Cardiac muscle cell (in vitro differentiated cells and primary cell): ENCODE measurements at places on chromosomes 16 and 17.
A peak's percentile ranks its signal among the peaks of the same experiment; 100 is the strongest.

DNA sequence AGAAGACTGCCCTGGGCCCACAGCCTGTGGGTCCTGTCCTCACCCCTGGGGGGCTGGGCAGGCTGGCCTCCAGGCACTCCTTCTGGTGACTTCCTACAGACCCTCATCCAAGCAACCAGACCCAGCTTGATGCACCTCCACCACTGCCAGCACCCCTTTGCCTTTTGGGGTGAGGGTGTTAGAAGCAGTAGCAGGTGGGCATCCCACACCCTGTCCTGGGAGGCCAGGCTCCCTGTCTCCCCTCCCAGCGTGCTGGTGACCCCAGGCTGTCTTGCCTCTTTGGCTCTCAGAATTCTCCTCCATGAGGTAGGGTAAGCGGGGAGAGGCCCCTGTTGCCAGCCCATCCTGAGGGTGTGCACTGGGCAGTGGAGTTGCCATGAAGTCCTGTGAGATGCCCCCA is 33.4 kb downstream of the B9D1 start:
- peaks cover 25% of the 10 kb centered on the region for H3K4me1 ChIP-seq
- DNase-seq: no peak
- H3K36me3 ChIP-seq: no peaks in the 10 kb centered on the region
- no peaks in the 10 kb centered on the region for H3K27me3 ChIP-seq
- no peak overlapping the region for H3K27ac ChIP-seq

DNA sequence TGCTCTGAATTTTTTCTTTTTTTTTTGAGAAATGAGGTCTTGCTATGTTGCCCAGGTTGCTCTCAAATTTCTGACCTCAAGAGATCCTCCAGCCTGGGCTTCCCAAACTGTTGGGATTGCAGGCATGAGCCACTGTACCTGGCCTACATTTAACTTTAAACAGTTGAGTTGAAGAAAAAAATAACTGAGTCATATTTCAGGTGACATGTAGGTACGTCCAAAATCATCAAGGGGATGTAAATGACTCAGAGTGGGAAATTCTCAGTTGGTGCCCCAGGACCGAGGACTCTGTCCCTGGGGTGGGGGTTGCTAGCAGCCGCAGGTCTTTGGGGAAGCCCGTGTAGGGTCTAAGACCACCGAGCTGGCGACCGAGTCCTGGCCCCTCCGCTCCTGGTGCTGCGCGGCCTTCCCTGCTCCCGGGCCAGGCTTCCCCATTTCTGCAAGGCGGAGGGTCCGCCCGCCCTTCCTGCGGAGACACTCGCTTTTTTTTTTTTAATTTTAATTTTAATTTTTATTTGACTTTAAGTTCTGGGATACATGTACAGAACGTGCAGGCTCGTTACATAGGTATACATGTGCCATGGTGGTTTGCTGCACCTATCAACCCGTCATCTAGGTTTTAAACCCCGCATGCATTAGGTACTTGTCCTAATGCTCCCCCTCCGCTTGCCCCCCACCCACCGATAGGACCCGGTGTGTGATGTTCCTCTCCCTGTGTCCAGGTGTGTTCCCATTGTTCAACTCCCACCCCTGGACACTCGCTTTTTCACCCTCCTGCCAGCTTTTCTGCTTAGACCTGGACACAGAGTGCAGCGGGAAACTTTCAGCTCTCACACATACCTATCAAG is 12.7 kb upstream of the N4BP1 start:
- no peak overlapping the region for H3K4me3 ChIP-seq
- H3K27me3 ChIP-seq: no peaks in the 10 kb centered on the region
- H3K36me3 ChIP-seq: no peaks in the 10 kb centered on the region

- no peak overlapping the region for H3K27ac ChIP-seq
- no peak for DNase-seq
- H3K4me1 ChIP-seq: no peaks in the 10 kb centered on the region
- H3K4me3 ChIP-seq: no peak overlapping the region
Observed at GRCh38 chr16:10858203-10858602, 18.8 kb upstream of the CIITA start.

GRCh38 chr16:49489686-49490320 is 116.2 kb downstream of the C16orf78 start:
- DNase-seq: no peak
- no peaks in the 10 kb centered on the region for H3K4me1 ChIP-seq
- H3K27ac ChIP-seq: no peak overlapping the region
- H3K4me3 ChIP-seq: no peak overlapping the region
- no peaks in the 10 kb centered on the region for H3K27me3 ChIP-seq

- no peaks in the 10 kb centered on the region for H3K36me3 ChIP-seq
- no peak overlapping the region for H3K4me3 ChIP-seq
- no peak overlapping the region for H3K27ac ChIP-seq
- DNase-seq: no peak
- peaks cover 51% of the 10 kb centered on the region for H3K27me3 ChIP-seq
- H3K4me1 ChIP-seq: peaks cover 16% of the 10 kb centered on the region
Observed at GRCh38 chr17:61463316-61464129, 11.3 kb downstream of the TBX4 start.

GRCh38 chr17:68732301-68732749 is 131.2 kb upstream of the FAM20A start:
- no peaks in the 10 kb centered on the region for H3K36me3 ChIP-seq
- DNase-seq: no peak
- H3K27ac ChIP-seq: peak overlapping the region; percentile 99
- no peak overlapping the region for H3K4me3 ChIP-seq
- H3K4me1 ChIP-seq: peaks cover 33% of the 10 kb centered on the region

DNA sequence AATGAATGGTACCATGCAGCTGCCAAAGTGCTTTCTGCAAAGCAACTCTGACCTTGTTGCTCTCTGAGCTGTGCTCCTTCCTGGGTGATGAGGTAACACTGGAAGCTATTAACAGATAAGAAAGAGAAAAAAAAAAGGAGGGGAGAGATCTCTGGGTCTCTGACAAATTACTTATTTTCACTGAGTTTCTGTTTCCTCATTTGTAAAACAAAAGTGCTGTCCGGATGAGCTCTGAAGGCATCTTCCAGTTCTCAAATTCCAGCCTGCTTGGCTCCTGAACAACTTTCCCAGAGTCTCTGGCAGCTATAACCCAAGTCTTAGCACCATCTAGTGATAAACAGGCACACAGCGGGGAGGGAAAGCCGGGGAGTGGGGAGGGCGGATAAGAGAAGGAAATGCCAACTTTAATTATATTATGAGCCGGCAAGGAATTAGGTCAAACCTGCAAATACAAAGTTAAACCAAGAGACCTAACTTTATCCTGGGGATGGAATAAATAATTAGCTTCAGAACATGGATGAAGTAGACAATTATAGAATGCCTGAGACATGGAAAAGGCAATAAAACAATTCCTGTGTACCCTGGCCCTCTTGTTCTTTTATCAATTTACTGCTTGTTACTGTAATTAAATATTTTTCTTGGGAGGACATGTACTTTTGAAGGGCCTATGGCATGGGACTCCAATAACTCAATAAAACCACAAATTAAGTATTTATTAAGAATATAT is 61.3 kb upstream of the KIFC3 start:
- H3K27me3 ChIP-seq: no peaks in the 10 kb centered on the region
- DNase-seq: peak; percentile 72
- no peaks in the 10 kb centered on the region for H3K36me3 ChIP-seq

DNA sequence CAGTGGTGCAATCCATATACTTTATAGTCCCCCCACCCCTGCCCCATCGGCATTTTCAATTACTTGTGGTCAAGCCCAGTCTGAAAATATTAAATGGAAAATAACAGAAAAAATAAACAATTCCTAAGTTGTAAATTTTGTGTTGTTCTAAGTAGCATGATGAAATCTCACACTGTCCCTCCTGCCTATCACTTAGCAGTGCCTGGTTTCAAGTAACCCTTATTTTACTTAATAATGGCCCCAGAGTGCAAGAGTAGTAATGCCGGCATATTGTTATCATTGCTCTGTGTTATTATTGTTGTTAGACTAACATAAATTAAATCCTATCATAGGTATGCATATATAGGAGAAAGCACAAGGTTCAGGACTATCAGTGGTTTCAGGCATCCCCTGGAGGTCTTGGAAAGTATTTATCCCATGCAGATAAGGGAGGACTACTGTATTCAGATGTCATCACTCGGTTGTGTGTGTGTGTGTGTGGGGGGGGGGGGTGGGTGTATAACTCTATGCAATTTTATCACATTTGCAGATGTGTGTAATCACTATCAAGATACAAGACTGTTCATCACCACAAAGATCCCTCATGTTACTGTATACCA is 9.3 kb downstream of the UBE2G1 start:
- no peak overlapping the region for H3K4me3 ChIP-seq
- peak; percentile 22 for DNase-seq
- no peaks in the 10 kb centered on the region for H3K36me3 ChIP-seq
- H3K27ac ChIP-seq: no peak overlapping the region
- peaks cover 14% of the 10 kb centered on the region for H3K4me1 ChIP-seq

DNA sequence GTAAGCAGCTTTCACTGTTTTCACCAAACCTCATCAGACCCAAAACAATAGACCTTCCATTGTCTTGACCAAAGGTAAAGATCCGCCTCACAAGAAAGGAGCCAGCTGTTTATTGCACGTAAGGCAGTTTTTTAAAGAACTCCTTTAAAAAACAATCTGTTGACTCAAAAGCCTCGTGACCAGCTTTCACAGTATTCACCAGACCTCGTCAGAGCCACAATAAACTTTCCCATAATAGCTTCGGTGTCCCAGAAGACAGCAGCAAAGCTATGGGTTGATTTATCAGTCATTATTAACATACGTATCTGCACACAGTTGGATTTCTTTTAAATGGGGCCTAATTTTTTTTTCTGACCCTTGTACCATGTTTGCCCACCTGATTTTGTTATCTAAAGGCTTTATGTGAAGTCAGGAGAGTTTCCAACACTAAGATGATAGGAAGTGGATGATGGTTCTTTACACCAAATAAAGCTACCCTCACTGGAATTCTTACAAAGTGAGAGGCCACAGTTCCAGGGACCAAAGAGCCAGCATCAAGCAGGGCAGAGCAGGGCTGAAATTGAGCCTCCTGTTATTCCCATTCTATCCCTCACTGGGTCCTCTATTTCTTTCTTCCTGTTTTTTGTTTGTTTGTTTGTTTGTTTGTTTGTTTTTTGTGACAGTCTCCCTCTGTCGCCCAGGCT is 17.6 kb upstream of the HELZ start:
- H3K4me3 ChIP-seq: no peak overlapping the region
- H3K27me3 ChIP-seq: no peaks in the 10 kb centered on the region
- H3K4me1 ChIP-seq: no peaks in the 10 kb centered on the region
- H3K36me3 ChIP-seq: no peaks in the 10 kb centered on the region
- no peak for DNase-seq
- no peak overlapping the region for H3K27ac ChIP-seq
